ENCODE measurements at places on chromosomes 5 and 9. TPM values are rescaled to one million over a fixed set of nuclear protein-coding genes. Genes with fewer than 3 reads are reported as not detected.

Gene GPX3
- polyA plus RNA-seq = 34.7 TPM

Gene RNF183
- 6.8 TPM for polyA plus RNA-seq

Gene FAM120AOS
- 67.4 TPM for polyA plus RNA-seq

Gene FBP1
- polyA plus RNA-seq = 57.4 TPM

All from left renal pelvis (tissue), 4 donors.